ENCODE measurements at places on chromosomes 4 and X.
A peak's percentile ranks its signal among the peaks of the same experiment; 100 is the strongest.

GRCh38 chr4:80266902-80267380 lies 477 bp downstream of the FGF5 start:
- no peak for DNase-seq

GRCh38 chrX:15509845-15510244 lies 9.2 kb downstream of the BMX start:
- no peak for DNase-seq

DNA sequence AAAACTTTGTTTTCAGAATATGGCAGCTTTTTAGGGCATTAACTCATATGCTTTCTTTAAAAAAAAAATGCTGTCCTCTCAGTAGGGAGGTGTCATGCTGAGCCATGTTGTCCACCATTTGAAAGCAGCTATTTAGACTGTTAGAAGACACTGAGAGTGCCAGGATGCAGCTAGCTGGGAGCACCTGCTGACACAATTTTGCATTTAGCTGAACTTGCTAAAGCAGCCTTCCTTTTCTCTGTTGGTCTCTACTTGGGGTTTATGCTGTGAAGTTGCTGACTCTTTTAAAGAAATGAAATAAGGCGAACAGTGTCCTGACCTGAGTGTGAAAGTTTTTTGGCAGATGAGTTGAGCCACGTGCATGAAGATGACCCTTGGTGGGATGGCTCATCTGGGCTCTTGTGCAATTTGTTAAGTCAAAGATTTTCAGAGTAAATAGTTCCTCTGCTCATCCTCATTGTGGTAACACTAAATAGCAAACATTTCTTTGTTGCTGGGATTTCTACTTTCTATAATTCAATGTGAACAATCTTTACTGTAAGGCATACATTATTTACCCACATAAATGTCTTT lies 64.5 kb downstream of the CDS1 start:
- peak; percentile 1 for DNase-seq

DNA sequence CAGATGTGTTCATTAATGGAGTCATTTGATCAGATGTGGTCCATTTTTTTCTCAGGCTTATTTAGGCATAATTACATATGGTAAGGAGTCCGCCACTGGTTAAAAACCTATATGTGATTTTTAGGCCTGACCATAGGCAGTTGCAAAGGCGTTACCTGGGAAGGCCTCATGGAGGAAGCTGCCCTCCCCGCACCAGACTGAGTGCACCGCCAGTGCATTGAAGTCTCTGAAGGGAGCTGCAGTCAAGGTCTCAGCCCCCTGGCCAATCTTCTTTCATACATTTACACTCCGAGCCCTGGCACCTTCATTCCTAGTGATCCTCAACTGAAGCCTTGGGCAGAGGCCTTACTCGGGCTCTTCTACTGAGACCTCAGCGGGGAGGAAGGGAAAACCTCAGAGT lies 898.2 kb upstream of the AGA start:
- DNase-seq = no peak

DNA sequence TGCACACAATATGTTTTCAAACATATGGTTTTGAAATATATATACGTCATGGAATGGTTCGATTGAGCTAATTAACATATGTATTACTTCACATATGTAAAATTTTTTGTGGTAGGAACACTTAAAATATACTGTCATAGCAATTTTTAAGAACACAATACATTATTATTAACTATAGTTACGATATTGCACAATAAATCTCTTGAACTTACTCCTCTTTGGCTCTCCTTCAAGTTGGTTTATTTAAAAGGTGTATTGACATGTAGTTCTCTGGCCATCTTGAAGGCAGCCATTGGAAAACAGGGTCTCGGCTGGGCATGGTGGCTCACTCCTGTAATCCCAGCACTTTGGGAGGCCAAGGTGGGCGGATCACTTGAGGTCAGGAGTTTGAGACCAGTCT lies 53.8 kb downstream of the CASP3 start:
- no peak for DNase-seq

DNA sequence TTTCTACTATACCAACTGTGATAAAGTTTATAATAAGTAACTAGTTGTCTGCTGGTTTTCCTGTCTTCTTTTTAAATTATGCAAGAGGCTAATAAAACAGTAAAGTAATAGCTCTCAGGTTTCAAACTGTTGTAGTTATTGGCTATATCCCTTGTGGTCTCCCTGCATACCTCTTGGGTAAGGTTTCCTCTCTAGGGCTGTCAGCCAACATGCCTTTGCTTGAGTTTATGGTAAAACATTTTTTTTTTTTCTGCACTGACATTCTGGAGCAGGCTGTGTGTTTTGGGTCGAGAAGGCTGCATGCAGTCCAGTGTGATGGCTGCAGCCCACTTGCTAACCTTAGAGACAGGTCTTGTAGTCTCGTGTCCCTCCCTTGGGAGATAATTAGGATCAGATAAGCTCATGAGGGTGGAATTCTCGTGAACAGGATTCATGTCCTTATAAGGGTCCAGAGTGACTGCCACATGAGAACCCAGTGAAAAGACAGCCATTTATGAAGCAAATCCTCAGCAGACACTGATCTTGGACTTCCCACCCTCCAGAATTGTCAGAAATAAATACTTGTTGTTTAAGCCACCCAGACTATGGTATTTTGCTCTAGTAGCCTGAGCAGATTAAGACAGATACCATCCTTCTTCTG lies 831.2 kb downstream of the CCSER1 start:
- no peak for DNase-seq

- no peak for DNase-seq
These were observed 500.8 kb upstream of the DIAPH2 start for GRCh38 chrX:96183843-96184242.

- no peak for DNase-seq
These were observed 33.1 kb downstream of the GAK start for GRCh38 chr4:898869-899555.

DNA sequence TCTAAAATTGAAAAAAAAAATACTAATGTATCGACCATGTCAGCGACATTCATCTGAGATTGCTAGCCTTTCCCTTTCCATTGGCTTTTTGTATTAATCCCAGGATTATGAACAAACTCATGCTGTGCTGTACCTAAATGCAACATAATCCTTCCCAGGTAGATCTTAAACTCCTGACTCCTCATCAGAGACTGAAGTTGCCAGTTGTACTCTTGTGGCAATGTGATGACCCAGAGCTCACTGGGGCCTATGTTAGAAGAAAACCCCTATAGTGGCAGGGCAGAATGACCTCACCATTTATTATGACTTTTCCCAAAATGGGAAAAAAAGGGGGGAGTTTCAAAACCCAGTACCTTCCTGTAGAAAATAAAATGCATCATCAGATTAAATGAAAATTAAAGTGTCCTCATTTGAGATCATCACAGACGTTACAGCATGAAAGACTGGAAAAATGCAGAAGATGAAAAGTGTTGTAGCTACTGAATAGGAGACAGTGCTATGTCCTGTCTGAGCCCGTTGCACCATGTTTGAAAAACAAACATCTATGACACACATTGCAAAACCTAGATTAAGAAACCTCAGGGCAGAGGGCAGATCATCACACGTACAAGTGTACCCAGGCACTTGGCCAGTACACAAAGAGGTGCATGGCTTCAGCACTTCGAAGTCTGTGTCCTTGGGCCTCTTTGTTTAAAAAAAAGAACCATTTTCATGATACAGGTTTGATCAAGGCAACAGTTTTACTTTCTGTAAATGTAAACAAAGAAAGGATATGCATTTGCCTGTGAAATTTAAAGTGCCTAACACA lies 6.8 kb upstream of the ACSL4 start:
- DNase-seq = no peak

DNA sequence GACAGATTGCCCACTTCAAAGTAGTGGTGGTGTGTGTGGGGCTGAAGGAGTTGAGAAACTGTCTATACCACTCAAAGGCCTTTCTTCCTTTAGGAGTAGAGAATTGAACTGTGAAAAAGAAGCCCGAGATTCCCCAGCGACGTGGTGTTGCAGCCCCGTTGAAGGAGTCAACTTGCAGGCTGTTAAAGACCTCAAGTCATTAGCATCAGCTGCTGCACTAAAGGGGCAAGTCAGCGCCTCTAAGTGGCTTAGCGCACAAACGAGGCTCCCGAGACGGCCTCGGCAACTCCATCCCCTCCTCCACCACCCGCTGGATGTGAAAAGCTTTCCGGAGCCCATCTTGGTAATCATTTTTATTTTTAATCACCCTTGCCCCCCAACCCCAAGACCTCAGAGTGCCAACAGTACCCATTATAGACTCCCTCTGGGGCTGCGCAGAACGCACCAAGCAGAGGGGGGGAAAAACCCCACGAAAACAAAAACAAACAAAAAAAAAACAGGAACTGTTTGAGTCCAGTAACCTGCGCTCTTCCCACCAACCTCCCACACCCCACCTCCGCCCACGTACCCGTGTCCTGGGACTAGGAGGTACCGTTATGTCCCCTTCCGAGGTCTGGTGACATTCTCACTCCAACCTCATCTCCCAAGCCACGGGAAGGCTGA lies 913 bp upstream of the PRDM8 start:
- no peak for DNase-seq

DNA sequence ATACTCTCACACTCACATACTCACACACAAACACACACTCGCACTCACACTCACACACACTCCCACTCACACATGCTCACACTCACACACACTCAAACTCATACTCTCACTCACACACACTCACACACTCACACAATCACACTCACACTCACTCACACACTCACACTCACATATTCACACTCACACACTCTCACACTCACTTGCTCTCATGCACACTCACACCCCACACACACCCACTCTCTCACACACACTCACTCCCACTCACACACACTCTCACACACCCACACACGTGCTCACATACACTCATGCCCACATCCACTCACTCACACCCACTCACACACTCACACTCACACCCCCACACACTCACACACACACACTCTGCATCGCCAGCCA lies 4.9 kb upstream of the ATP2B3 start:
- no peak for DNase-seq

DNA sequence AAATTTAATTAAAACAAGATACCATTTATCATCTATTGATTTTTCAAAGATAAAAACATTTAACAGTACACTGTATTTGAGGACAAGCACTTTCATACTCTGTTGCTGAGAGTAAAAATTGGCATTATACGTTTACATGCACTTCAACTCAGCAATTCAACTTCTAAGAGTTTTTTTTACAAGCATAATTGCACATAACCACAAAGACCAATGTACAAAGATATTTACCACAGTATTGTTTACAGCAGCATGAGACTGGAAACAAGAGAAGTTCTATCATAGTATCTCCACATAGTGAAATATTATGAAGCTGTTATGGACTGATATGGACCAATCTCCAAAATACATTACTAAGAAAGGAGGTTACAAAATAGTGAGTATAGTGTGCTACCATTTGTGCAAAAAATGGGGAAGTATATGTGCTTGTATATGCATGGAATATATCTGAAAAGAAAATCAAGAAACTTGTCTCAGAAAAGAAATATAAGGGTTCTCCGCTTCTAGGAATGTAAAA lies 10.9 kb downstream of the GAB3 start:
- no peak for DNase-seq

- DNase-seq = no peak
These were observed 46.3 kb downstream of the ATP10D start for GRCh38 chr4:47531241-47531953.

DNA sequence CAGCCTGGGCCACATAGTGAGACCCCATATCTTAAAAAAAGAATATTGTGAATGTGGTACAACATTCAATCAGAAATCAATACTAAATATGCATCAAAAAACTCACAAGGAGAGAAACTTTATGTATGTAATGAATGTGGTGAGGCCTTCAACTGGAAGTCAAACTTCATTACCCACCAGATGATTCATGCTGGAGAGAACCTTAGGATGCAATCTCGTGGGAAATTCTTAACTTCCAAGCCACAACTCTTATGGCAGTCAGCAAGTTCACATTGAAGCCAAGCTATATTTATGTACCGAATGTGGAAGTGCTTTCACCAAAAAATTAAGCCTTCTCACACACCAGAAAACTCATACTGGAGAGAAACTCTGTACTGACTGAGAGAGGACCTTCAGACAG lies 84.5 kb upstream of the UXT start:
- no peak for DNase-seq

- no peak for DNase-seq
These were observed 10.8 kb downstream of the APOO start for GRCh38 chrX:23896981-23897380.

DNA sequence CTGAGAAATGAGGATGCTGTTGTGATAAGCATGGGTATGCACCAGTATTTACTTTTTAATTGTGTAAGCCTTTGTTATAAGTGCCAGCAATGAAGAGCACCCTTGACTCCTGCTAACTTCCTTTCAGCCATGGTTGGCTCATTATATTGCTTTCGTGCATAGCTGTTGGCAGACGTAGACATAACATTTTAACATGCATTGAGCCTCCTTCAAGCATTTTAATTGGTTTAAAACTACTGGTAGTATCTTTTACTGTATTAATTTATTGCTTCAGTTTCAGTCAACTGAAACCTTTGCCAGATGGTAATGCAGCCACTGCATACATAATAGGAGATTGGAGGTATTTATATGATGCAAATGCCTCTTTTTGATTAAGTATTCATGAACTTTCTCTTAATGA lies 1285.4 kb downstream of the PCDH18 start:
- DNase-seq = peak; percentile 19

DNA sequence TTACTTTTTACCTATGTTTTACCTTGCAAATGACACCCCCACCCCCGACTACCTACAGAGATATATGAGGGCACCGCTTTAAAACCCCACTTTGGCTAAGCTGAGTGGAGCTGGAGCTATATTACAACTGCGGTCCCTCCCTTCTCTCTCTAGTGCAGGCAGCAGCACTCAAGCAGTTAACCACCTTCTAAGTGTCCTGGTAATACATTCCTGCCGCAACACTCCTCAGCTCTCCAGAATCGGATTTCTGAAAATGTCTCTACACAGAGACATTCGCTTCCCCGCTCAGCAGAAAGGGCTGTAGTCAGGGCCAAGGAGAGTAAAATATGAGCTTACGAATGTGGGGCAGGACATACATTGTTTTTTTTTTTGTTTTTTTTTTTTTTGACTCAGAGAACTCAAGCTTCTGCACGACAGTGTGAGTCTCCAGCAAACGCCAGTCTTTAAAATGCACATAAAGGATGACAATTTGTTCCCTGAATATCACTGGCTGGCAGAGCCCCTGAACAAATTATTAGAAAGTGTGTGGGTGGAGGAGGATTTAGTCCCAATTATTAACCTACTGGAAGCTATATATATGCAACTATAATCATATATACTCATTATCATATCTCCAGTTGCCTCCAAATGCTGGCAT lies 287.0 kb upstream of the TET2 start:
- DNase-seq = peak; percentile 20

DNA sequence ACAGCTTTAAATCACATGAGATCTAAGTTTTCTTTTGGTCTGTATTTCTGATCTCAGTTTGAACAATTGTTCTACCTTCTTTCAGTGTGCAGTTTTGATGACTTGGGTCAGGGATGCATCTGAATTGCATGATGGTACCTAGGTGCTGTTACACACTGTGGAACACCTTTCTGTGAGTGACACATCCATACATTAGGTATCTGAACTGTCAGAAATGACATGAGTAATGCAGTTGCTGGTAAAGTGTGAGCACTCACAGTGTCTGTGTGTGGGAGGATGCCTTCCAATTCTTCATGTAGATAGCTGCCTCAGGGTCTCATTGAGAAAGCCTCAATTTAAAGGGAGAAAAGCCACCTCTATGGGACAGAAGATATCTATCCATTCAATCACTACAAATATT lies 411.9 kb downstream of the PPARGC1A start:
- DNase-seq = no peak

- no peak for DNase-seq
These were observed 19.1 kb upstream of the MAD2L1 start for GRCh38 chr4:120085705-120086104.
